ENCODE measurements at places on chromosomes 7 and 10.

DNA sequence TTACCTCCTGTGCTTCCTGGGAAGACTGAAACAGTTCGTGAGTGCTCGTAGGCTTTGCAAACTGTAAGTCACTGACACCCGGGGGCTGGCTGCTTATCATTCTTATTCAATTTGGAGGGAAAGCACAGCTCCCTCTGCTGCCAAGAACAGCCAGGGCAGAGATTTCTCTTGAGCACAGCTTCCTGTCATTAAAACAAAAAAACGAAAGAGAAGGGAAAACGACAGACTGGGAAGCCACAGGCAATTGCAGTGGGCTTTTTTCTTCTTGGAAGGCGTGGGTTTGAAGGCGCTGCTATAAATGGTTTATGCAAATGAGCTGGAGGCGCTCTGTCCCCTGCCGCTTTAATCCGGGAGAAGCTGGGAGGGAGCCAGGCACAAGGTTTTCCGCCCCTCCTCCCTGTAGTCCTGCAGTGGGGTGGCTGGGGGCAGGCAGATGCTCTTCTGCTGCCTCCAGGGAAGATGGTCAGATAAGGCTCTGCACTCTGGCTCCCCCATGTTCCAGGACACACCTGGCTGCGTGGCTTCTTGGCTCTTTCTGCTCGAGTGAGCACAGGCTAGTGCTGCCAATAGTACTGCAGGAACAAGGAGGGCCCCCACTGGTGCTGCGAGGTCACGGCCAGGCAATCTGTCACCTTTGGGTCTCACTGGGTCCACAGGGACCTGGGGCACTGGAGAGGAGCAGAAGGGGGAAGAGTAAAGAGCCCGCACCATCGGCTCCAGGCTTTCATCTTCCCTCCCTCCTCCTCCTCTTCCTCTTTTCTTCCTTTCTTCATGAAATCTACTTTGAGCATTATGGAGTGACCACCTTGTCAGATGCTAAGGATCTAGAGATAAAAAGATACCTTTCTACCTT lies 49.5 kb downstream of the NEURL1 start:
- DNase-seq: no peak

- no peak for DNase-seq
Observed at GRCh38 chr10:132385721-132386418, 11.1 kb upstream of the PWWP2B start.

- peak; percentile 86 for DNase-seq
Observed at GRCh38 chr10:128011059-128011979, 104.4 kb downstream of the PTPRE start.

GRCh38 chr7:152661479-152661878 lies 14.5 kb downstream of the XRCC2 start:
- no peak for DNase-seq

DNA sequence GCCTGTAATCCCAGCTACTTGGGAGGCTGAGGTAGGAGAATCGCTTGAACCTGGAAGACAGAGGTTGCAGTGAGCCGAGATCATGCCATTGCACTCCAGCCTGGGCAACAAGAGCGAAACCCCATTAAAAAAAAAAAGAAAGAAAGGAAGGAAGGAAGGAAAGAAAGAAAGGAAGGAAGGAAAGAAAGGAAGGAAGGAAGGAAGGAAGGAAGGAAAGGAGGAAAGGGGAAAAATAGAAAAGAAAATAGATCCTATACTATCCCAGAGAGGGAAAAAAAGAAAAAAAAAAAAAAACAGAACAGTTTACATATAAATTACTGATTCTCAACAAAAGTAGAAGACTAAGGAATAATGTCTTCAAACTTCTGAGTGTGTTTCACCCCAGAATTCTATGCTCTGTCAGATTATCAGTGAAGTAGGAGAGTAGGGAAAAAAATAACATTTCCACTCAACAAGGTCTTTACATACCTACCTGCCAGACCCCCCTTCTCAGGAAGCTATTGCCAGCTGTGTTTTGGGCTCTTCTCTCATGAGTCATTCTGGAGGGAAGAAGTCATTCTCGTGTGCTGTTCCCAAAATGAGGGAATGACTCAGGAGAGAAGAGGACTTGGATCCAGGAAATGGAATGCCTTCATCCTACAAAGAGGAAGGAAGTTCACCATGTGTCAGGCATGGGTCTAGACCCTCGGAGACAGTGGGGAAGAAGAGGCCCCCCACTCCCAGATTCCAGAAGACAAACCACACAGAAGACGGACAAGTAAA lies 20.9 kb downstream of the RGS10 start:
- no peak for DNase-seq

GRCh38 chr10:128268015-128268722 lies 141.9 kb upstream of the MKI67 start:
- DNase-seq: peak; percentile 65

GRCh38 chr7:37690206-37690605 lies 6.6 kb downstream of the GPR141 start:
- DNase-seq: no peak

DNA sequence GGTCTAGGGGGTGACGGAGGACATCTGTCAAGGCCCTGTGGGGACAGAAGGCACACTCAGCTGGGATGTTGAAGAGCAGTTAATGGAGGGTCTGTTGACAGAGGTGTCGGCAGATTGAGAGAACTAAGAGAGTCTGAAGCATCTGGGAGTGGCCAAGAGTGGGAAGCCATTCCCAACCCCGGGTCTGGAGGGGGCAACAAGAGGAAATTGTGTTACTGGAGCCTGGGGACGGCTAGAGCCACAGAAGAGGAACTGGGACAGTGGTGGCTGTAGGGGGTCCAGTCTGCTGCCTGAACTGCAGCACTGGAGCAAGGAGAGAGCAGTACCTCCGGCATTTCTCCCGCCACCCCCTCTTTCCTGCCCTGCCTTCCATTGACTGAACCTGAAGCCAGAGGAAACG lies 136.6 kb downstream of the CHN2 start:
- no peak for DNase-seq
